Activated naive CD4-positive, alpha-beta T cell treated with anti-CD3 and anti-CD28 coated beads for 36 hours (primary cell): ENCODE measurements at places on chromosomes 3 and 15. TPM values are rescaled to one million over a fixed set of nuclear protein-coding genes. Genes with fewer than 3 reads are reported as not detected.

CLDN1 gene
- total RNA-seq: 0.88 TPM

BBX gene
- 48.6 TPM for total RNA-seq

RBM6 gene
- 89.1 TPM for total RNA-seq

TTLL13 gene
- 0.15 TPM for total RNA-seq

SERPINI2 gene
- not detected for total RNA-seq

UBR1 gene
- total RNA-seq: 25.9 TPM

TRIM42 gene
- not detected for total RNA-seq

TRPM7 gene
- total RNA-seq: 32.7 TPM

UACA gene
- total RNA-seq: 3.9 TPM

CDAN1 gene
- total RNA-seq: 21.9 TPM

ENTPD3 gene
- not detected for total RNA-seq
